Neuronal stem cell (in vitro differentiated cells): ENCODE measurements at places on chromosomes 3 and 15.

DNA sequence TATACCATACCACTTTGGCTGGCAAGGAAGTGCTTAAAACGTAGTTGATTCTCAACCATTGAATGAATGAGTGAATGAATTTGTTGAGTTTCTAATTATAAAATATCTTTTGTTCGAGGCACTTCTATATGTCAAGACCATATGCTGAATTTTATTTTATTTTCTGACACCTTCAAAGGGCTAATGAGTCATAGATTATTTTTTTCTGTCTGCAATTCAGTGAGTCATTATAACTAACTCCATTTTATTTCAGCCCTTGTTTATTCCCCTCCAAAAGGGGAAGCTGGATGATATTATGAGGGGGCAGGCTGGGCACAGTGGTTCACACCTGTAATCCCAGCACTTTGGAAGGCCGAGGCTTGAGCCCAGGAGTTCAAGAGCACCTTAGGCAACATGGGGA is 142.4 kb downstream of the P2RY1 start:
- DNase-seq: no peak
- no peaks in the 10 kb centered on the region for H3K27me3 ChIP-seq
- no peaks in the 10 kb centered on the region for H3K4me1 ChIP-seq
- no peaks in the 10 kb centered on the region for H3K36me3 ChIP-seq
- no peak overlapping the region for H3K4me3 ChIP-seq

DNA sequence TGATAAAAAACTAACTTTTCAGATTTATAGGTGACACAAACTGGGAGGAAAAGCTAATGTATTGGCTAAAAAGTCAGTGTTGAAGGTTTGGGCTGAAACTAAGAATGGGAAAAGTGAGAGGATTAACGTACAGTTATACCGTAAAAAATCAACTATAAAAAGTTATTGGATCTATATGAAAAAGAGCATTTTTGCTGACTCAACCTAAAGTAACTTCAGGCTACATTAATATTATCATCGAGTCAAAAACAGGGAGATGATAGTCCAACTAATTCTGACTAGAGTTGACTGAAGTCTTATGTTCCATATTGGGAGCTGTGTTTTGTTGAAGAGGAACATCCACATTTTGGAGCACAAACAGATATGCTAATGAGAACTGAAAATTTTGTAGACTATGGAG is 19.9 kb downstream of the ZNF654 start:
- no peak overlapping the region for H3K27ac ChIP-seq
- H3K27me3 ChIP-seq: no peaks in the 10 kb centered on the region
- H3K4me1 ChIP-seq: no peaks in the 10 kb centered on the region
- no peak for DNase-seq
- no peaks in the 10 kb centered on the region for H3K36me3 ChIP-seq
- H3K4me3 ChIP-seq: no peak overlapping the region

DNA sequence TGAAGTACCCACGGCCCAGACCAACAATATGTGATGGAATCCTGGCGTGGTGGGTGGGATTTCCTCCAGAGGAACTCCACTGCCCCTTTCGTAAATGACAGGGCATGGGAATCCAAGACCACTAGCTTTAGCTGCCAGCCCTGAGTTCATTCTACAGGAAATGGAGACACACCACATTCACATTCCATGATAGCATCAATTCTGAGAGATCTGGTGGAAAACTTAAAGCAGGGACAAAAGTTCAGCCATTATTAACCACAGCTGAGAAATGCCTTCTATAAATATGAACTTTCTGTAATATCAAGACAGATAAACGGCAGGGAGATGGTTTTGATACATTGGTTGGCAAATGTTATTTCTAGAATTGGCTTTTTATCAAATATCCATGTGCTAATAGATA is 98.2 kb downstream of the FBN1 start:
- no peaks in the 10 kb centered on the region for H3K36me3 ChIP-seq
- no peak overlapping the region for H3K27ac ChIP-seq
- no peak for DNase-seq
- no peaks in the 10 kb centered on the region for H3K27me3 ChIP-seq

- no peak for DNase-seq
- H3K4me3 ChIP-seq: no peak overlapping the region
- no peak overlapping the region for H3K27ac ChIP-seq
- no peaks in the 10 kb centered on the region for H3K4me1 ChIP-seq
Observed at GRCh38 chr3:9638939-9639338, 10.4 kb upstream of the MTMR14 start.

DNA sequence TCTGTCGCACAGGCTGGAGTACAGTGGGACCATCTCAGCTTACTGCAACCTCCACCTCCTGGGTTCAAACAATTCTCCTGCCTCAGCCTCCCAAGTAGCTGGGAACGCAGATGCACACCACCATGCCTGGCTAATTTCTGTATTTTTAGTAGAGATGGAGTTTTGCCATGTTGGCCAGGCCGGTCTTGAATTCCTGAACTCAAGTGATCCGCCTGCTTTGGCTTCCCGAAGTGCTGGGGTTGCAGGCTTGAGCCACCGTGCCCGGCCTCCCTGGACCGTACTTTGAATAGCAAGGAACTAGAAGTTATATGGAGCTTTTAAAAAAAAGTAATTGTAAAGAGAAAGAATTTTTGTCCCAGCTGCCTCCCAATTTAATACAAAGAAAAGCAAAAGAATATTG is 8.3 kb upstream of the ANKUB1 start:
- H3K27ac ChIP-seq: no peak overlapping the region
- no peaks in the 10 kb centered on the region for H3K4me1 ChIP-seq
- no peak for DNase-seq
- H3K27me3 ChIP-seq: no peaks in the 10 kb centered on the region
- H3K4me3 ChIP-seq: no peak overlapping the region

GRCh38 chr15:40958146-40958545 is 4.9 kb downstream of the CHAC1 start:
- H3K27ac ChIP-seq: no peak overlapping the region
- DNase-seq: no peak
- H3K4me3 ChIP-seq: no peak overlapping the region

- H3K27me3 ChIP-seq: no peaks in the 10 kb centered on the region
- H3K4me1 ChIP-seq: no peaks in the 10 kb centered on the region
- H3K36me3 ChIP-seq: peaks cover 62% of the 10 kb centered on the region
- no peak for DNase-seq
- no peak overlapping the region for H3K27ac ChIP-seq
Observed at GRCh38 chr15:34084086-34084485, 17.6 kb downstream of the EMC7 start.
